Activated naive CD4-positive, alpha-beta T cell treated with Interleukin-2 at 50 U/mL for 16 hours (primary cell): ENCODE measurements at places on chromosomes 11 and 22.
A peak's percentile ranks its signal among the peaks of the same experiment; 100 is the strongest.

GRCh38 chr11:65498042-65498726 is 661 bp upstream of the MALAT1 start:
- peak; percentile 65 for DNase-seq

GRCh38 chr11:75635066-75635862 is 33.6 kb downstream of the MAP6 start:
- no peak for DNase-seq

- no peak for DNase-seq
These were observed 16.6 kb upstream of the AMPD3 start for GRCh38 chr11:10438458-10438857.

GRCh38 chr22:38298312-38299005 is 18.8 kb downstream of the CSNK1E start:
- DNase-seq = peak; percentile 46

DNA sequence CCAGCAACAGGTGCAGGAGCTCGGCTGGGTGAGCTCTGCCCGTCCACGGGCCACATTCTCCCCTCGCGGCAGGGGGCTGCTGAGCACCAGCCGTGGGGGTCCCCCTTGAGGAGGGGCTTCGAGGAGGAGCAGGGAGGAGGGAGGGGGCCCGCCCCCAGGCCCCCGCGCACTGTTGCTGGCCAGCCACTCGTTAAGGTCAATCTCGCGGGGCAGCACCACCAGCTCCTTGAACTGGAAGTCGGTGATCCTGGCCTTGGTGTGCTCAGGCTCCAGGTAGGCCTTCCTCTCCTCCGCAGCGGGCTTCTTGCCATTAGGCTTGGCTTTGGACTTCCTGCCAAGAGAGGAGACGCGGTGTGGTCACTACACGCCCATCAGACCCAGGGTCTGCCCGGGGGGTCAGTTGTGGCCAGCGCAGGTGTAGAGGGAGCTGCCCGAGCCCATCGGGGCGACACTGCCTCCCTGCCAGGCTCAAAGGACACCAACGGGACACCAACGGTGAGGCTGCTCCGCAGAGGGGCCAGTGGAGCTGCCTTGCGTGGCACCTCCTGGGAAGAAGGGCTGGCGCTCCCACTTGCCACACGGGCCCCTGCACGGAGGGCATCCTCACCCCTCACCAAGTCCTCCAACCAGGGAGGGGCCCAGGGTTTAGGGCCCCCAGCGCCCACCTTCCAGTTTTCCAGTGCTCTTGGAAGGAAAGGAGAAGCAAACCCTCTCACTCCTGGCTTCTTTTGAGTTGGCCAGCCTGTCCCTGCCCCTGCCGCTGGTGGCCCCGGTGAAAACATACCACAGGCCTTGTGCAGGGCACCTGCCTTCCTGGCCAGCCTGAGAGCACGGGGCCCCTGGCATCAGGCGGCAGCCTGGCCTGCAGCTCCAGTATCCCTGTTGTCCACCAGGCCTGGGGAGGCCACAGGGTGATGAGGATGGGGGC is 5.8 kb downstream of the MOB2 start:
- no peak for DNase-seq

GRCh38 chr11:78838417-78838816 is 263.8 kb upstream of the NARS2 start:
- no peak for DNase-seq

DNA sequence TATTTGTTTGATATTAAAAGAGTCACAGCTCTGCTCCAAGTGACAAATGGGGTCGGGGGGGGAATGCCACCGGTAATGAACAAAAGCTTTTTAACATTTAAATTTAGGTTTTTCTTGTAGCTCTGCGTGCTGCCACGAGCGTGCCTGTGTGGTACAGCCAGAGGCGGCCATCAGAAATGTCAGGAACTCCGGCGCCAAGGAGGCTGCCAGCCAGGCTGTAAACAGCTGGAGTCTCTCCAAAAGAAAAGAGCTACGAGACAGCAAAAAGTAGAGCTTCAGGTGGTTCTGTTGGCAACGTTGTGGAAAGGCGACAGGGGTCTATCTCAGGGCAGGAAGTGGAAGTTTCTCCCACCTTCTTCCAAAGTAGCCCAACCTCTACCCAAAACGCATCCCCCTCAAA is 532.8 kb downstream of the OPCML start:
- no peak for DNase-seq

DNA sequence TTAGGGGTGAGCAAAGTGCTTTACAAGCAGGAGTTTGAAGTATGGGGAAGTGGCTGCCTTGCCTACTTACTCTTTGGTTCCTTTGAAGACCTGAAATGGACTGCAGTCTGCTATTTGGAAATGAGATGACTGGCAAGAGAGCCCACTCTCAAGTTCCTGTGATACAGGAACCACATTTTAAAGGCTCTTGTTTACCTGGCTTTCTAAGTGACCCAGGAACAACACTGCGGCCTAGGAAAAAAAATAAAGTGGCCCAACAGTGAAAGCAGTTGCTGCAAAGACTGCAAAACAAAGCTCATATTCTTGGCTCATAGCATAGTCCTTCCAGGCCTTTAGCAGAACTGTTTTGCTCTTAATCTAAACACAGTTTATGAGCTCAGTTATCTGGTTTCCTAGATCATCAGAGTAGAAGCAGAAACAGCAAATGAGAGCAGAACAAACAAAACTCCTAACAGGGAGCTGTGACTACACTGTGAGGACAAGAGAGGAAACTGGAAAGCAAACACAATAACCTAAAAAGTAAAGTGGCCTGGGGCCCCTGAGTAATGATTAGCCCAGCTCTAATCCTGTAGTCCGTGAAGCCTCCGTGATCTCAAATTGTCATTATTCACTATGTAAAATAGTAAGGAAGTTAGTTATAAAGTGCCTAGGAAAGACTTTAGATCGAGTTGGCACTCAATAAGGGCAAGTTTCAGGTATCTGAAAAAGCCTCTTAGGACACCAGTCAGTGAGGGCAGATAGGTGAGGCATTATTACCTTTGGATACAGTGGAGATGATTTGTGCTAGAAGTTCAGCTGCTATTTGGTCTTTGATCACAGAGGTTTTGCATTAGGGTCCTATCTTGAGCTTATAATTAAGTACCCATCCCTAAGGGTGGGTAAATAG is 11.5 kb downstream of the CCDC117 start:
- DNase-seq = no peak

DNA sequence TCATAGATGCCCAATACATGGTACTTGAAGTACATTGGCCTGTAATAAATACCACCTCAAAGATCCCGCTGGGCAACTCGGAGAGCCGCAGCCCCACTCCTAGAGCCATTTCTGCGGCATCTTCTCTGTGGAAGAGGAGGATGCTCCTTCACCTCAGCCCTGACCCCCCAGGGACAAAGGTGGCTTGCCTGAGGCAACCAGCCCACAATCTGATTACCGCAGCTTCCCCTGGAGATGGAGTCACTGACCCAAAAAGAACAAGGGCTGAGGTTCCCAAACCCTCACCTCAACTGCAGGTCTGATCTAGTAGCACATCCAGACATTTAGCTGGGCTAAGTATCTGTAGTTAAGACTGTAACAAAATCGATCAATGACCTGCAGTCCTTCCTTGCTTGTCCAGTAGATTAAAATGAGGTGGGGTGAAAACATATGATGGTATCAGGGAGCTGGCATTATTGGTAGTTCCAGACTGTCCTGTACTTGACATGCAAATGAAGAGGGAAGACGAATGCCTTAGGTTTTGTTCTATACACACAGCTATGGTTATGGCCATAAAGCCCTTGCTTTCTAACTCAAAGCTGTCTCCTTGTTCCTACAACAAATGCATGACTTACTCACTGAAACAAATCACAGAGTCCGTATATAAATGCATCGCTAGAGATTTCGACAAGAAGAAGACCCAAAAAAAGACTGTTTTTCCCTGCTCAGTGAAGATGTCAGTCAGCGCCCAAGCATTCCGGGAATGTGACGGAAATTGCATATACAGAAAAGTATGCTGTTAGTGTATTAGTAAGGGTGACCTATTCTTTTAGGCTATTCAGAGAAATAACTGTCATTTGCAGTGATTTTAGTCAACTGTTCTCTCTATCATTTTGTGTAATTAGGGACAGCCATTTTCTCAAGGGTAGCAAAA is 33.7 kb downstream of the C11orf71 start:
- DNase-seq = no peak

DNA sequence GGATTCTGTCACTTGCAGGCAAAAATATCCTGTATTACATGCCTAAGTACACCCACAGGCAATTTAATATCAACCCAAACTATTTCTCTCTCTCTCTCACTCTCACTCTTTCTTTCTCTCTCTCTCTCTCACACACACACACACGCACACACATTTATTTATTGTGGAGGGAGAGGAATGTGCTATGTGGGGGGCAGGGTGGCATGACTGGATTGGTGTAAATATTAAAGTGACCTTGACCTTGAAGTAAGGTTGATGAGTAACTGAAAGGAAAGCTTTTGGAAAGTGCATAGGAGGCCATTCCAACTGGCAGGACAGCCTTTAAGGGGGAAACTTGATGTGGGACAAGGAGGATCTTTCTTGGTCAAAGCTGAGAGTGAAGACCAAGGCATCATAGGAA is 589.7 kb upstream of the KIRREL3 start:
- no peak for DNase-seq

GRCh38 chr11:95652002-95652472 is 137.5 kb downstream of the FAM76B start:
- DNase-seq = no peak

DNA sequence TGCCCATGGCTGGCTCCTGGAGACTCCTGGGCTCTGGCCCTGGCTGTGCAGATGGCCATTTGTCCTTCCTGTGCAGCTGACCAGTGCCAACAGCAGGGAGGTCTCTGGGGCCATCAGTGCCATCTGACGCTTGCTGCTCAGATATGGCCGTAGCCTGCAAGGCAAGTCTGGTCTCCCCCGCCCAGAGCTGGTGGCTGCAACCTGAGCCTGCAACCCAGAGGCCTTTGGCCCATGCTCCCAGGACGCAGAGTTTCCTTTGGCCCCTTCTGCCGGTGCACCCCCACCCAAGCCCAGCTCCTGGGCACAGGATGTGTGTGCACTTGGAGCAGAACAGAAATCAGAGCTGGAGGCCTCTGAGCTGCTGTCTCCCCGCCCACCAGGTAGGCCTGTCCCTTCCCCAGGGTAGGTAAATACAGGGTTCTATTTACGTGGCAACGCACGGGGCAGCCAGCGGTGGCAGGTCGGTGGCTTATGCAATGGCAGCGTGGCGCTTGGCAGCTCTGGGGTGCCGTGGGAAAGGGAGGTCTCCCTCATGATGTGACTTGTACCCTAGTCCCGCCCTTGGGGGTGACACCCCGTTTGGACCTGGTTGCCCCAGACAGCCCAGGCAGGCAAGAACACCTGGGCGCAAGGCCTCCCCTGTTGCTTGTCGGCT is 21.0 kb upstream of the MYEOV start:
- no peak for DNase-seq

DNA sequence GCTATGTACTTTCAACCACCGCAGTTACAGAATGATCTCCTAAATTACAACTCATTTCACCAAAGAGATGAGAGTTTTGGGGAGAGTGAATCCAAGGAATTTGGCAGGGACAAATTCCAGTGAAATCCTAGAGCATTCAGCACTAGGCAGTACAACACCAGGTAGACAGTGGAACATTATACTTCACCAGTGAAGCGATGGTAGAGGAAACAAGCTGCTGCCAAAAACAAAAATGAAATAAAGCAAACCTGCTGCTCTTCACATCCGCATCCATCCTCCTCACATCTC is 16.9 kb downstream of the SMCO4 start:
- no peak for DNase-seq

DNA sequence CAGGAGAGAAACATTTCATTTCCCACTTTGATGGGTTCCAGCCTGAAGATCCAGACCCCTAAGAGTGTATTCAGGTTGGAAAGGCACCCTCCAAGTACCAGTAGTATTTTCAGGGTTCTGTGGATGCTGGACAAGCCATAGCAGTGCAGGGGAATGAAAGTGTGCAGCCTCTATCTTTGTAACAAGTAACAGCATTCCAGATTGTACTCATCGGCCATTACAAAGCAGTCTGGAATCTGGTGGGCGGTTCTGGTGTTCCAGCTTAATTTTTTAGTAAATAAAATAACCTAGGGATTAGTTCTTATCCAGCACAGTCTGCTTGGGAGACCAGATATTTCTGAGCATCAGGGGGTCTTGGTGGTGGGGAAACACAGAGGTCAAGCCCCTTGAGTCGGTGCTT is 22.6 kb downstream of the APLNR start:
- DNase-seq = no peak

DNA sequence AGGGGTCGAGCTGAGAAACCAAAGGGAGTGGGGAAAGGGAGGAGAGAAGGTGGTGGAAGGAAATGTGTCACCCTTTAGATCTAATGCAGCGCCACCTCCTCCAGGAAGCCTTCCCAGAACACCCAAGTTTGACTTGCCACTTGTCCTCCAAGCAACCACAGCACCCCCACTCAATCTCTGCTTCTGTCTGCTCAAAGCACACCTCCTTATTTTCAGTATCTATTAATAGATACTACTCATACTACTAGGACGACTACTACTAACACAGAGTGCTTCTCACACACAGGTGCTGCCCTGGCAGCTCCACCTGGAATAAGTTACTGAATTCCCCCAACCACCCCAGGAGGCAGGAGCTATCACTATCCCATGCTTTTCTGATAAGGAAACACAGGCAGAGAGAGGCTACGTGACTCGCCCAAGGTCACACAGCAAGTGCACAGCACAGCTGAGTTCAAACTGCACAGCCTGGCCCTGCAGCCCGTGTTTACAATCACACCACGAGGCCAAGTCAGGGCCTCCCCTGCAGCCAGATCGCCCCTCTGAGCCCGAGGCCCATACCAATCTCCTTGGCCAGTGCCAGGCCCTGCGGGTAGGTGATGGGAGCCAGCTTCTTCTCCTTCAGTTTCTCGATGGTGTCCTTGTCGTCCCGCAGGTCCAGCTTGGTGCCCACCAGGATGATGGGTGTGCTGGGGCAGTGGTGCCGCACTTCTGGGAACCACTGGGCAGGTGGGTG is 13.2 kb downstream of the RAC2 start:
- DNase-seq = peak; percentile 82

DNA sequence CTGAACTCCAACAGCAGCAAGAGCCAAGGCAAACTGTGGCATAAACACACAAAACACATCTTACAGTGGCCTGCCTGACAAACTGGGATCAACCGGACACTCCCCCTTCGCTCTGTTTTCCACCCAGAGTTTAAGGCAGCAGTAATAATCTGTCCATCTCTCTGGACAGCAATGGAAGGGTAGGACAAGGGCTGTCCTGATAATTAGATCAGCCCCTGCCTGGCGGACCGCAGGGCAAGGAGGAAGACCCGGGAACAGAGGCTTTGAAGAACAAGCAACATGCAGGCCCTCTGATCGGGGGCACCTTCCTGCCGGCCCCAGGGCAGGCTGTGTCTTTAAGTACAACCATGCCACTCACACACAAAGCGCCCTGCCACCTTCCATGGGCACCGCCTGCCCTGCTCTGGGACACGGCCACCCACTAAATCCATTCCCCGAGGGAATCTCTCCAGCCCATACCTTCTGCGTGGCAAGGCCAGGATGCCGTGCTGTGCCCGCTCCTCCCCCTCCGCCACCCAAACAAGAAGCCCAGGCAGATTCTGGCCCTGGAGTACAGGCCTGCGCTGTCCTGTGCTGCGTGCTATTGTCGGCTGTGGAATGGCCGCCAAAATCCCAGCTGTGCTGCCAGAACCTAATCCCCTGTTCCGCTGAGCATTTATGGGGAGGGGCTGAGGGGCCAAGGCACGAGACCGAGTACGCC is 38.8 kb downstream of the NUMA1 start:
- DNase-seq = peak; percentile 49
